Chondrocyte (in vitro differentiated cells): ENCODE measurements at places on chromosomes 16 and 17. TPM values are rescaled to one million over a fixed set of nuclear protein-coding genes. Genes with fewer than 3 reads are reported as not detected.

DNA sequence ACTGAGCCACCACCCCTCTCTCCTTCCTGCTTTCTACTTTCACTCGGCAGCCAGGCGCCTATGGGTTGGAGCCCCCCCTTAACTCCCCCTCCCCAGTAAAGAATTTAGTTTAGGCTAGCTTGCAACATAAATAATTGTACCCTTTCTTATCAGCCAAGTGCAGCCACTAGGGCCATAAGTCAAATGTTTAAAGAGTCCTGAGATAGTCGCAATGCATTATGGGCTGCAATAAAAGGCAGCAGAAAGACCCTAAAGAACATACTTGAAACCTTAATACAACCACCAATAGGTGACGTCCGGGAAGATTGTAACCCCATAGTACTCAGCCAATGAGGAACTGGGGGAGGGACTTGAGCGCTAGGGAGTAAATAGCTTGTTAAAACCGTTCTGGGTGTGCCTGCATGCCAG lies 40.5 kb downstream of the C16orf82 start:
- H3K4me3 ChIP-seq: no peak overlapping the region
- peaks cover 9% of the 10 kb centered on the region for H3K27me3 ChIP-seq
- H3K27ac ChIP-seq: no peak overlapping the region

NECAB2 gene
- total RNA-seq: 0.40 to 0.72 TPM (median 0.58 TPM) in 3 replicates

ERAL1 gene
- 31.2 to 40.5 TPM (median 31.8 TPM) in 3 replicates for total RNA-seq

TLCD2 gene
- total RNA-seq: 5.6 to 9.5 TPM (median 9.2 TPM) in 3 replicates

DNA sequence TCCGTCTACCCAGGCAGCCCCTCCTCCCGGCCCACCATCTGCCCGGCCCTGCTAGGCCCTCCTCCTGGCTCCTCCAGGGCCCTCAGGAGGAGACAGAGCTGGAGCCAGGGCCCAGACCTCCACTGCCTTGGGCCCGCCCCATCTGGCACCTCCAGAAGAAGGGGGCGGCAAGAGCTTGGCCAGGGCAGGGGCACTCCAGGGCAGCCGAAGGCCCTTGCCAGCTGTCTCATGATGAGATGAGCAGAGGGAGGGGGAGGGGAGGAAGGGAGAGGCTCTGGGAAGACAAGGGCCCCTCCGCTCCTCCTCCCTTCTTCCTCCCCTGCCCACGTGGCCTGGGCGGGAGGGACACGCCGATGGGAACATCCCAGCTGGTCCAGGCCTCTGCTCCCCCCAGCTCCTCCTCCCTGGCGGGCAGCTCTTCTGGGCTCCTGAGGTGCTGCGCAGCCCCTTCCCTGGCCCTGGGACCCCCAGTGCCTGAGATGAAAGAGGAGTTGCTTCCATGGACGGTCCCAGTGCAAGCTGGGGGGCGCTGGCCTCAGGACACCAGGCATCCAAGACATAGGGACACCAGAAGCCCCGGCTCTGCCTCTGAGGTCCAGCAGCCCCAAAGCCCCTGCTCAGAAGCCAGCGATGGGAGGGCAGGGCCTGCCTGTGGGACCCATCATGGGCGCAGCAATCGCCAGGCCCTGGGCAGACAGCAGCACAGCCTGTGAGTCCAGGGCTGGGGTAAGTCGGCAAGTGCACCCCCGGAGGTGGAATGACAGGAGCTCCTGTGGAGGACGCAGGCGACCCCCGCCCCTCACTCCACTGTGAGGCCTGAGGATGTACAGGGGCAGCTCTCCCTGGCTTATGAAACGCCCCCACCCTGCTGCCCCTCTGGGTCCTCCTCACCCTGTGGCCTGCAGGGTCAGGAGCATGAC lies 23.6 kb upstream of the ENPP7 start:
- H3K36me3 ChIP-seq: no peaks in the 10 kb centered on the region
- H3K27ac ChIP-seq: no peak overlapping the region
- peaks cover 3% of the 10 kb centered on the region for H3K4me1 ChIP-seq
- peaks cover 23% of the 10 kb centered on the region for H3K27me3 ChIP-seq
- H3K4me3 ChIP-seq: no peak overlapping the region

GRCh38 chr17:63601439-63602371 lies 1.0 kb downstream of the TACO1 start:
- peak overlapping the region; percentile 60 for H3K27ac ChIP-seq
- peak overlapping the region; percentile 81 for H3K4me3 ChIP-seq
- H3K36me3 ChIP-seq: peaks cover 14% of the 10 kb centered on the region
- no peaks in the 10 kb centered on the region for H3K27me3 ChIP-seq

DNA sequence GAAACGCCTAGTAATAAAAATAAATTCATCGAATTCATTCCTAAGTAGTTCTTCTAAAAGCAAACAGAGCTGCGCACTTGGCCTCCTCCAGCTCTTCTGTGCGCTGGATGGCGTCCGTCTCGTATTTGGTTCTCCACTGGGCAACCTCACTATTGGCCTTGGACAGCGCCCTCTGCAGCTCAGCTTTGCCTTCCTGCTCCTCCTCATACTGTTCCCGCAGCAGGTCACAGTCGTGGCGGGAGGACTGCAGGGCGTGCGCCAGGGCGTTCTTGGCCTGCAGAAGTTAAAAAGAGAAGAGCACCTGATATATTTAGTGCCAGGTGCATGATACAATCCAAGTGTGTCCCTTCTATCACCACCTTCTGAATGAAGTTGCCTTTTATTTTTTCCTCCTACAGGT lies 21.8 kb downstream of the MYH3 start:
- no peak overlapping the region for H3K4me3 ChIP-seq
- DNase-seq: no peak
- no peak overlapping the region for H3K27ac ChIP-seq
- peaks cover 23% of the 10 kb centered on the region for H3K36me3 ChIP-seq
- H3K4me1 ChIP-seq: no peaks in the 10 kb centered on the region
- no peaks in the 10 kb centered on the region for H3K27me3 ChIP-seq

- H3K36me3 ChIP-seq: no peaks in the 10 kb centered on the region
- no peak overlapping the region for H3K4me3 ChIP-seq
- peak overlapping the region; percentile 54 for H3K27ac ChIP-seq
- no peak for DNase-seq
- H3K4me1 ChIP-seq: peaks cover 54% of the 10 kb centered on the region
These were observed 95.7 kb downstream of the KANSL1 start for GRCh38 chr17:46097497-46097896.
